8988T (cell line): ENCODE measurements at places on chromosomes 6 and 20.

GRCh38 chr6:96194675-96195074 is 178.9 kb downstream of the FUT9 start:
- DNase-seq: no peak

GRCh38 chr20:44768256-44768655 is 22.6 kb downstream of the KCNK15 start:
- DNase-seq: no peak

GRCh38 chr20:20084296-20084752 is 32.0 kb downstream of the CFAP61 start:
- no peak for DNase-seq

- DNase-seq: no peak
Measured at GRCh38 chr6:27471365-27472115, 1.4 kb downstream of the ZNF184 start.

GRCh38 chr20:22723659-22724058 is 139.3 kb upstream of the FOXA2 start:
- DNase-seq: no peak

- DNase-seq: no peak
Measured at GRCh38 chr20:709423-709822, 33.8 kb upstream of the SCRT2 start.

DNA sequence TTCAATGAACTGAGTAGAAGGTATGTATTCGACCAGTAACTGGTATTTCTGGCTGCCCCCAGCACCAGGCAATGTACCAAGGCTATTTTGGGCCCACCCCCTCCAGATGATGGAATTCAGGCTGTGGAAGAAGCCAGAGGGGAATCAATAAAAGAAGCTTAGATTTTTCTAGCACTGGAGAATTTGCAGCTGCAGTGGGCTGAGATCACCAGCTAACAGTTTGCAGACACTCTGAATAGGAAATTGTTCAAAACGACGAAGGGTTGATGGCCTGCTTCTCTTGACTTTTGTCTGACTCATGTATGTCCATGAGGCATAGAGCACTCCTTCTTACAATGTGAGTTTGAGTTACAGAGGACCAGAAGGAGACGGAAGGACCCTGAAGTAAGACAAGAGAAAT is 32.4 kb upstream of the FBXO9 start:
- no peak for DNase-seq
